K562 (cell line): ENCODE measurements at places on chromosomes 16 and 17. TPM values are rescaled to one million over a fixed set of nuclear protein-coding genes. Genes with fewer than 3 reads are reported as not detected.

The SCNN1B gene
- not detected in 2 replicates for polyA plus RNA-seq

The PPP1R27 gene
- 4.2 and 5.2 TPM in 2 replicates for polyA plus RNA-seq

The WFIKKN2 gene
- polyA plus RNA-seq: not detected in 2 replicates

The SLC6A2 gene
- polyA plus RNA-seq: not detected in 2 replicates

The KRT20 gene
- polyA plus RNA-seq: not detected in 2 replicates

The MATCAP1 gene
- polyA plus RNA-seq: 20.5 and 27.5 TPM in 2 replicates
